ENCODE measurements at places on chromosomes 3 and 15. TPM values are rescaled to one million over a fixed set of nuclear protein-coding genes. Genes with fewer than 3 reads are reported as not detected.

DNA sequence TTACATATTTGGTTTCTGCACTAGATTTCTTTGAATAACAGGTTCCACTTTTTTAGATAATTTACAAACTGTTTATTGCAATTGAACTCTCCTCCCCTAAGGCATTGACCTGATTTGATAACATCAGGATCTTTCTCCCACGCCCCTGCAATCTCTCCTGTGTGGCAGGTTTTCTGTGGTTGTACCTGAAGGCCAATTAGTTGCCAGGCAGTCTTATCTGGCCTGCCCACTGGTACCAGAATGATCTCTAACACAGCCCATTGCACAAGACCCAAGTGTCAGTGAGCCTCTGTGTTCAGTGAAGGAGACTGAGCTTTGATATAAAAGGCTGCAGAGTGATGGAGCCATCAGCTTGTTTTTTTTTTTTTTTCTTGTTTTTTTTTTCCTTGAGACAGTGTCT is 3.3 kb downstream of the ACAD9 start:
- DNase-seq = no peak

DNA sequence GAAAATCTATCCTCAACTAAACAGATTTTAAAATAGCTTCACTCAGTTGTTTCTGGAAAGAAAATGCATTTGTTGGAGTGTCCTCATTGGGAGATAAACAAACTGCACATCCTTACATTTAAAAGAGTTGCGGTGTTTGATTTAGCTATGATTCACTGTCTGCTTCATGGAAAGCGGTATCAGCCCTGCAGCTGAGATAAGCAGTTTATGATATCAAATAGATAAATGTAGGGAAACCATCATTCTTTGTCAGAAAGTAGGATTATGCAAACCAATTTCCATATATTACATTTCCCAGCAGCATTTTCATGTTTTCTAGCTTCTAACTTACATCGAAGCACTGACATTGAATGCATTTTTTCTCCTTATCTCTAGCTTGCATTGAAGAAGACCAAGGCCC is 698.9 kb downstream of the DIPK2A start:
- no peak for DNase-seq

DNA sequence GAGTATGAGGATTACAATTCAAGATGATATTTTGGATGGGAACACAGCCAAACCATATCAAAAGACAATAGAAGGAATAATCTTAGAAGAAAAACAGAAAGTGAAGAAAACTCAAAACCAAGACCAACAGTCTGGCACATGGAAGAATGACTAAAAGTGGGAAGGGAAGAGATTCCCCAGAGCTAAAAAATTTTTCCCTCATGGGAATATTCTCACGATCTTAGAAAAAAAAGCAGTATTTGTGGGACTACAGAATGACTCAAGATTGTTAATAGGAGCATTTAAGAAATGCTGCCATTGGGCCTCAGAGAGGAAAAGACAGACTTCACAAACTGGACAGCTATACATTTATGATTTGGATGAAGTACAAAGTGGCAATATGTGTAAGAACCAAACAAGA is 18.3 kb downstream of the OSTN start:
- no peak for DNase-seq

- no peak for DNase-seq
Measured at GRCh38 chr3:126056088-126056487, 27.8 kb downstream of the SLC41A3 start.

- peak; percentile 22 for DNase-seq
Measured at GRCh38 chr15:64894395-64895056, 17.2 kb upstream of the ANKDD1A start.

DNA sequence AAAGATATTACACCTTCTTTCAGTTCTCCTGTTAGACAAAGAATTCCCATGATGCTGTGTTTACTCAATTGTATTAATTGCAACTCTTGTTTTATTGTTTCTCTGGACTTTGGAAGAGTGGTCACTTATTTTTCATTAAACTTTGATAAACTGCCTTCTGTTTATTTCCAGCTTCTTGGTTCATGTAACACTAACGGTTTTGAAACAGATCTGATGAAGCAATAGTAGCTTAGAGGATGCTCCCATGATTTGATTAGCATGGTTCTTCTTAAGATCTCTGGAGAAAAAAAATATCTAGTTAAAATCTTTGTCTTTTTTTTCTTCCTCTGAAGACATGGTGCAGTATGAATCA is 90.1 kb downstream of the FNDC3B start:
- no peak for DNase-seq

- peak; percentile 18 for DNase-seq
Measured at GRCh38 chr3:100880072-100880471, 113.1 kb downstream of the ABI3BP start.

GOLGA6B gene
- polyA plus RNA-seq = not detected

RNF168 gene
- polyA plus RNA-seq = 3.6 TPM

CFAP20DC gene
- polyA plus RNA-seq = 0.03 TPM

CDCP1 gene
- polyA plus RNA-seq = 0.21 TPM

ZDHHC19 gene
- polyA plus RNA-seq = 0.25 TPM
